ENCODE measurements at places on chromosomes 1 and 21. TPM values are rescaled to one million over a fixed set of nuclear protein-coding genes. Genes with fewer than 3 reads are reported as not detected.
A peak's percentile ranks its signal among the peaks of the same experiment; 100 is the strongest.

- H3K4me3 ChIP-seq: no peak overlapping the region
- DNase-seq: no peak
- H3K4me1 ChIP-seq: peaks cover 26% of the 10 kb centered on the region
These were observed 31.6 kb downstream of the VWA5B1 start for GRCh38 chr1:20322081-20322824.

GRCh38 chr1:26627954-26628353 lies 67.9 kb upstream of the ARID1A start:
- DNase-seq: no peak
- H3K4me1 ChIP-seq: no peaks in the 10 kb centered on the region
- no peak overlapping the region for H3K4me3 ChIP-seq
- no peaks in the 10 kb centered on the region for H3K27me3 ChIP-seq

ATP6V0B gene
- total RNA-seq: 125 TPM

DNA sequence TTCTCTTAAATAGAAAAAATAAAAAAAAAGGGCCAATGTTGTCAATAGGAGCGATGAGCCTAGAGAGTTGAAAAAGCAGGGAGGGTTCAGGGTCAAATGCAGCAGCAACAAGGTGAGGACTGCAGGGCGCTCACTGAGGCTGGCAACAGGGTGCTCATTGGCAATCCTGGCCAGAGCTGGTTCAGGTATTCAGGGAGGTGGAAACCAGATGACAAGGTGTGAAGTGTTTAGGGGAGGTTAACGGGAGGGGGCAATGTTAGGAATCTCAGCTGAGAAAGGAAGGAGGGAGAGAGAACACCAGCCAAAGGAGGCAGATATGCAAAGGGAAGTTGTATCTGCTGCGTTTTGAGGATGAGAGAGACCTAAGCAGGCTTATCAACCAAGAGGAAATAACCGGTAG lies 129.8 kb upstream of the DAB1 start:
- H3K27me3 ChIP-seq: no peaks in the 10 kb centered on the region
- H3K4me3 ChIP-seq: no peak overlapping the region

- peaks cover 57% of the 10 kb centered on the region for H3K27me3 ChIP-seq
- H3K4me3 ChIP-seq: no peak overlapping the region
- no peaks in the 10 kb centered on the region for H3K36me3 ChIP-seq
- peaks cover 12% of the 10 kb centered on the region for H3K4me1 ChIP-seq
- DNase-seq: no peak
These were observed 28.4 kb downstream of the DMBX1 start for GRCh38 chr1:46517932-46518498.

TRIM62 gene
- 8.6 TPM for total RNA-seq

DNA sequence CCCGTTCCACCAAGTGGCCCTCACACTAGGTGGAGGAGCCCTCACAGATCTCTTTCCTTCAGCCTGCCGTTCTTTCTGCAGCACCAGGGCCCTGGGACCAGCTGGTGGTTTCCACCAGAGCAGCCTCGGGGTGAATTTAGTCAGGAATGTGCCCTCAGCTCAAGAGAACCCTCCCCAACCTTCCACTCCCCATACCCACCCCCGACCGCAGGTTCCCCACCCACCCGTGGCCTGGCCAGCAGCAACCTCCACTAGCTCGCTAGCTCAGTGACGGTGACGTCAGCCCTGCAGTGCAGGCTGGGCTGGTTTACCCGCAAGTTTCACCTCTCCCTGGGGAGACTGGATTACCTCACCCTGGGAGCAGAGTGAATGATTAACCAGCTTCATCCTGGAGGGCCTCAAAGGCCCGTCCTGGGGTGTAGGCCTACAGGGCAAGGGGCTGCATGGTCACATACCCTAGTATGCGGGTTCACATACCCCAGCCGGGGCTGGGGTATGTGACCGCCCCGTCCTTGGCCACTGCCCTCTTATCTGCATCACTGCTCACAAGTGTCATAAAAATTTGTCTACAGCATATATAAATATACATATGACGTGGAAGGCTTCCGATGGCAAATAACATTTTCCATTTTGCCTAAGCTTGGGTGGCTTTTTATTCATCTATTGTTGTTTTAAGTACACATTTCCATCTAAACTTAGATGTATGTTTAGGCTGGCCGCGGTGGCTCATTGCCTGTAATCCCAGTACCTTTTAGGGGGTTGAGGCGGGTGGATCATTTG lies 24.5 kb downstream of the ELF3 start:
- no peak for DNase-seq
- H3K4me1 ChIP-seq: no peaks in the 10 kb centered on the region
- no peaks in the 10 kb centered on the region for H3K36me3 ChIP-seq

- peaks cover 26% of the 10 kb centered on the region for H3K27me3 ChIP-seq
- DNase-seq: no peak
- H3K36me3 ChIP-seq: peaks cover 4% of the 10 kb centered on the region
- no peak overlapping the region for H3K27ac ChIP-seq
These were observed 2.9 kb downstream of the JUN start for GRCh38 chr1:58780836-58781452.

DNA sequence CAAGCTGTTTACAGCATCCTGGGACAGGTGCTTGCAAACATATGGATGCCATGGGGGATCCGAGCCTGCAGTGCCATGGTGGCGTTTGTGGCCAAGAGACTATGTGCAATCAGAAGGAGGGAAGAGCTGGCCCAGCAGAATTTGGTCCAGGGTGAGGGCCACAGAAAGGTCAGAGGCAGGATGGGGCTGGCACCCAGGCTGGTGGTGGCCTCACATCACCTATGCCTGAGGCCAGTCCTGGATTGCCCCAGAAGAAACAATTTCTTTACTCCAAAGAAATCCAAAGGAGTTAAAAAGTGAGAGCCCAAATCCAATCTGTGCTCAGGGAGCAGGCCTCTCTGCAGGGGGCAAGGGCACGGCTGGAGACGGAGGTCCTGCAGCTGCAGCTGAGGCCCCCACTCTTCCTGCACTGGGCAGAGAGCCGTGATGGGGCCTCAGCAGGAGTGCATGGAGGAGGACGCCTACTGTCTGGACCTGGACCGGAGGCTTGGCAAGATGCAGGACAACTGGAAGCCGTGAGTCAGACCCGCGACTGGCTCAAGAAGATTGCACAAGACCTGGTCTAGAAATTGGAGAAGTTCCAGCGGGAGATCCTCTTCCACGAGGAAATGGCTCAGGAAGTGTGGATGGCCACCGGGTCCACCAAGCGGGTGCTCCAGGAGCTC lies 163.5 kb downstream of the RYR2 start:
- DNase-seq: no peak
- H3K27ac ChIP-seq: no peak overlapping the region
- H3K4me3 ChIP-seq: no peak overlapping the region
- no peaks in the 10 kb centered on the region for H3K36me3 ChIP-seq
- H3K4me1 ChIP-seq: no peaks in the 10 kb centered on the region

KIF26B gene
- total RNA-seq: 6.2 TPM

GRCh38 chr1:113129529-113130185 lies 56.7 kb downstream of the LRIG2 start:
- H3K27me3 ChIP-seq: no peaks in the 10 kb centered on the region
- H3K27ac ChIP-seq: no peak overlapping the region
- peaks cover 14% of the 10 kb centered on the region for H3K4me1 ChIP-seq

GRCh38 chr1:2027961-2028583 lies 8.9 kb downstream of the GABRD start:
- peaks cover 7% of the 10 kb centered on the region for H3K27me3 ChIP-seq
- H3K4me1 ChIP-seq: peaks cover 8% of the 10 kb centered on the region
- no peak overlapping the region for H3K4me3 ChIP-seq
- H3K27ac ChIP-seq: no peak overlapping the region
- no peak for DNase-seq

DNA sequence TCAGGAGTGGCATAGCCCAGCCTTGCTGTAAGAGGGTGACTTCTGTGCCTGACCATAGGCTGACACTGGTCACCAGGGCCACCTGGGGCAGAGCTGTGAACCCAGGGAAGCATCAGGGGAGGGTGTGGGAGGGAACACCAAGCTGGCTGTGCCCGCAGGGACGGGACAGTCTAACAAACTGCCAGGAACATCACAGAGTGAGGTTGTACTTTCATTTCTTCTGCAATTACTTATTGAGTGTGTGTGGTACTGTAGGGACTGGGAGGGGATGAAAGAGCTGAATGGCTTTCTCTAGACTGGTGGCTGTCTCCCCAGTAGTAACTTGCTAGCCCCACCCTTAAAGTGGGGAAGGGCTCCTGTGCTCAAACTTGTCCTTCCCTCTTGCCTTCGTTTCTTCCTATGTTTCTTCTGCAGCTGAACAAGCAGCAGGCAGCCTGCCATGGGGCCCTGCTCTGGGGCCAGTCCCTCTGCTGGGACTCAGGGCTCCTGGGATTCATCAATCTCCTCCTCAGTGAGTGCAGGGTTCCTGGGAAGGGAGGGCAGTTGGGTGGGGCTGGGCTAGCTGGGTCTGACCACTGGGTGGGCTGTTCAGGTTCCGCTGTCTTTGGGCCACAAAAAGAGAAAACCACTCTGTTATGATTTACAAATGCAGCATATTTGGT lies 39.7 kb upstream of the ETV3 start:
- H3K36me3 ChIP-seq: no peaks in the 10 kb centered on the region
- H3K27me3 ChIP-seq: no peaks in the 10 kb centered on the region
- H3K27ac ChIP-seq: no peak overlapping the region
- H3K4me3 ChIP-seq: no peak overlapping the region

- H3K36me3 ChIP-seq: no peaks in the 10 kb centered on the region
- no peaks in the 10 kb centered on the region for H3K4me1 ChIP-seq
- DNase-seq: no peak
- no peaks in the 10 kb centered on the region for H3K27me3 ChIP-seq
- H3K4me3 ChIP-seq: no peak overlapping the region
These were observed 1344.7 kb downstream of the NCAM2 start for GRCh38 chr21:22342889-22343288.

DNA sequence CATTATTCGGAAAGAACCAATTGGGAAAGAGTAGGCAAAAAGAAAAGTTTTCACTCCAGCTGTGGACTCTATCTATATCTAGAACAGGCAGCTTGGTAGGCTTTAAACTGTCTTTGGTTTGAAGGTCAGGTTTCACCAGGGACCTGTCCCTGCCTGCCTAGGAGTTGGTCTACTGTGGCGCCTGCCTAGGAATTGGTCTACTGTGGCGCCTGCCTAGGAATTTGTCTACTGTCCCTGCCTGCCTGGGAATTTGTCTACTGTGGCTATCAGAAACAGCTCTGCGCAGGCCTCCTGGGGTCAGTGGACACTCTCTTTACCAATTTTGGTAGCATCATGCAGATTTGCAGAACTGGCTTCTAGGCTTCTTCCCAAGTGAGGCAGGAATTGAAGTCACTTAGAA lies 13.8 kb downstream of the USP25 start:
- no peaks in the 10 kb centered on the region for H3K27me3 ChIP-seq
- H3K36me3 ChIP-seq: peaks cover 15% of the 10 kb centered on the region
- DNase-seq: no peak
- no peak overlapping the region for H3K4me3 ChIP-seq
- peaks cover 39% of the 10 kb centered on the region for H3K4me1 ChIP-seq

DNA sequence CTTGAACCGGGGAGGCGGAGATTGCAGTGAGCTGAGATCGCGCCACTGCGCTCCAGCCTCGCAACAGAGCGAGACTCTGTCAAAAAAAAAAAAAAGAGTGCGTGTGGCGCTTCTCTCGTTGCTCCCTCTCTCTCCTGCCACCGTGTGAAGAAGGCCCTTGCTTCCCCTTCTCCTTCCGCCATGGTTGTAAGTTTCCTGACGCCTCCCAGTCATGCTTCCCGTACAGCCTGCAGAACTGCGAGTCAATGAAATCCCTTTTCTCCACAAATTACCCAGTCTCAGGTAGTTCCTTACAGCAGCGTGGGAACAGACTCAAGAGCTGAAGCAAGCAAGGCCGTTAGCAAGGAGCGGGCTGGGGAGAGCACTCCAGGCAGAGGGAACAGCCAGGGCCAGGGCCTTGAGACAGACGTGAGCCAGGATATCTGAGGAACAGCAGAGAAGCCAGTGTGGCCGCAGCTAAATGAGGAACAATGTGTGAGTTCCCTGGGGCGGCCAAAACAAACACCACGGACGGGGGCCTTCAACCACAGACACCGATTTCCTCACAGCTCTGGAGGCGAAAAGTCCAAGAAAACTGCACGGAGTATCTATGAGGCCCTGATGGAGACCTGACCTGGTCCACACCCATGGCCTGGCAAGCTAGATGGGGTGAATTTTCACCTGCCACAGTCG lies 54.2 kb upstream of the ETS2 start:
- no peak for DNase-seq
- peak overlapping the region; percentile 58 for H3K27ac ChIP-seq
- H3K4me3 ChIP-seq: no peak overlapping the region

- H3K36me3 ChIP-seq: peaks cover 21% of the 10 kb centered on the region
- no peak overlapping the region for H3K4me3 ChIP-seq
- no peak for DNase-seq
- H3K27me3 ChIP-seq: no peaks in the 10 kb centered on the region
These were observed 30.7 kb downstream of the NTPCR start for GRCh38 chr1:232980986-232981560.

GRCh38 chr1:77948841-77949424 lies 29.9 kb downstream of the FUBP1 start:
- H3K36me3 ChIP-seq: peaks cover 17% of the 10 kb centered on the region
- DNase-seq: no peak
- H3K27ac ChIP-seq: no peak overlapping the region
- H3K4me1 ChIP-seq: peaks cover 13% of the 10 kb centered on the region
- no peaks in the 10 kb centered on the region for H3K27me3 ChIP-seq

DNA sequence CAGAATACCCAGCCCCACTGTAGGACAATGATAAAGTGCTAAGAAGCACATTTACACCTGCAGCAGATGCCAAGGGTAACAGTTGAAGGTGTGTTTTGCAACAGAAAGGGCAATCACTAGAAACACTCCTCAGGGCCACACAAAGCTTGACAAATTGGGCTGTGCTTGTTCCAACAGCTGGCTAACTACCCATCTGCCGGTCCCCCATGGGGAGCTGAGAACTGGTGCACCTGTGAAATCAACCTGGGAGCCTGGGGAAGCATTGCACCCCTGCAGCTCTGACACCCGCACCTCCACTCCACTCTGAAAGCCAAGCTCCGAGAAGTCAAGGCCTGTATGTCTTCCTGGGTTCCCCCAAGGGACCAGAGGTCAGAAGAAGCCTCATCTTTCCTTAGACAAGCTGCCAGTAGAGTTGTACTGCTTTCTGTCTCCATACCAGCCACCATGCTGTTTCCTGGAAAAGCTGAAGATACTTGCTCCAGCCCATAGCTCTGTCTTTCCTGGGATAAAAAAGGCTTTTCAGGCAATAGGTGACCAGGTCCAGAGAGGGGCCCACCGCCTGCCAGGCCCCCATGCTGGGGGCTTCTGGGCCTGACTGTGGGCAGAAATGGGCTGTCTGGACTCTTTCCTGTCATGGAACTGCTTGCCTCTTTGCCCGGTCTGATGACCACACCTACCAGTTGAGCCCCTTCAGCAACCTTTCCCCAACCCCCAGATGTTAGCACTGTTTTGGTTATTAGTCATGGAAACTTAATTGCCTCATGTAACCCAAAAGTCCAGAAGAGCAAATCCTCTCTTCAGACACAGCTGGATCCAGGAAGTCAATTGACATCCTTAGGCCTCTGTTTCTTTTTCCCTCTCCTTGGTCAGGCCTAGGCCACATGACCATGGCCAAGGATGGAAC lies 93.6 kb downstream of the KIF14 start:
- H3K27me3 ChIP-seq: peaks cover 3% of the 10 kb centered on the region
- H3K36me3 ChIP-seq: no peaks in the 10 kb centered on the region
- no peak overlapping the region for H3K27ac ChIP-seq
- DNase-seq: no peak
- peaks cover 14% of the 10 kb centered on the region for H3K4me1 ChIP-seq

ATP1B1 gene
- total RNA-seq: 26.5 TPM

- H3K4me1 ChIP-seq: no peaks in the 10 kb centered on the region
- no peaks in the 10 kb centered on the region for H3K27me3 ChIP-seq
- no peak for DNase-seq
These were observed 15.5 kb downstream of the FMN2 start for GRCh38 chr1:240107058-240107684.

GRCh38 chr1:206048582-206048981 lies 4.4 kb upstream of the RHEX start:
- DNase-seq: no peak
- H3K36me3 ChIP-seq: no peaks in the 10 kb centered on the region
- no peak overlapping the region for H3K27ac ChIP-seq
- peaks cover 8% of the 10 kb centered on the region for H3K4me1 ChIP-seq

Data from neural crest cell (in vitro differentiated cells).